CD4-positive, alpha-beta T cell treated with Interleukin-2 at 100 ng/mL for 4 hours (primary cell): ENCODE measurements at places on chromosomes 11 and 22.

DNA sequence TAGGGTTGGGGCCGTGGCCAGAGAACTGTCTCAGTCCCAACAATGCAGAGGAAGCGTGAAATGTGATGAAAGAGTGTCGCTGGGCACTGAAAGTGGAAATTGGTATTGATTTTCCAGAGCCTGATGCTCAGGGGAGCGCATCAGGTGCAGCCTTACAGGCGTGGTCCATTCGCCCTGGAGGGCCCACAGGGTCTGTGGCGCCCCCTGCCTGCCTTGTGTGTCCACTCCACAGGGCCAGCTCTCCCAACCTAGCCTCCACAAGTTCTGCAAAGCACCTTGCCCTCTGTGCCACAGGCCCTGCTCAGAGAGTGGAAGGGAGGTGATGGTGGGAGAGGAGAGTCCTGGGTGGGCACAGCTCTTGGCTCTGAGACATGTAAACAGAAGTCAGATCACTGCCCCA is 54.9 kb upstream of the LMO1 start:
- DNase-seq: no peak

GRCh38 chr11:102426000-102426399 is 26.6 kb downstream of the TMEM123 start:
- DNase-seq: no peak

DNA sequence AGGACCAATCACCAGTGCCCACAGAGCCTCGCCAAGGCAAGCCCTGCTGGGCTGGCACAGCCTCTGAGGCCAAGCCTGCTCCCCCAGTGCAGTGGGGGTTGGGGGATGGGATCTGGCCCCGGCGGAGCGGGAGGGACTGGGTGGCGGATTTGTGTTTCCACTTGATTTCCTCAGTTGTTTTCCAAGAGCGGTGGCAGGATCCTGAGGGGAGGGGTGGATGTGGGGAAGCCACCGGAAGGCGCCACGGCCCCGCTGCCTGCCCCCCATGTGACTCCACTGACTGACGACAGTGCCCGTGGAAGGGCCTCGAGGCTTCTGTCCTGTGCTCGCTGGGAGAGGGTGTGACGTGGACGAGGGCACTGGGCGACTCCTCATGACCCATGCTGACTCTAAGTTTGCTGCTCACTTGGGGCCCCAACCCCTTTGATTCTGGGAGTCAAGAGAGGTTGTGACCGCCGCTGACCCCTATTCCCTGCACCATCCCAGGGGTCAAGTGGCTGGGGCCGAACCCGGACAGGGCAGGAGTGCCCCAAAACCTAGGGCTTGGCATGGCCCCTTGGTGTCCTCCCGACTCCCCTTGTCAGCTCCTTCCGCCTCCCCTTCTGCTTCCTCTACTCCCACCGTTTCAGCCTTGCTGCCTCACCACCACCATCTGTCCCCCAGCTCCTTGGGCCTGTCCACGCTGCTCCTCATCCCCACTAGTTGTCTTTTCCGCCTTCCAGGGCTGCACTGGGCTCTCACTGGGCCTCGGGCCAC is 23.5 kb upstream of the PICK1 start:
- no peak for DNase-seq

GRCh38 chr22:47781024-47781423 is 1018.6 kb downstream of the TBC1D22A start:
- DNase-seq: no peak

- no peak for DNase-seq
These were observed 155.4 kb downstream of the DBX1 start for GRCh38 chr11:20004866-20005265.

GRCh38 chr11:32081901-32082300 is 9.0 kb upstream of the RCN1 start:
- DNase-seq: no peak

GRCh38 chr11:109490953-109491635 is 69.1 kb downstream of the C11orf87 start:
- no peak for DNase-seq

DNA sequence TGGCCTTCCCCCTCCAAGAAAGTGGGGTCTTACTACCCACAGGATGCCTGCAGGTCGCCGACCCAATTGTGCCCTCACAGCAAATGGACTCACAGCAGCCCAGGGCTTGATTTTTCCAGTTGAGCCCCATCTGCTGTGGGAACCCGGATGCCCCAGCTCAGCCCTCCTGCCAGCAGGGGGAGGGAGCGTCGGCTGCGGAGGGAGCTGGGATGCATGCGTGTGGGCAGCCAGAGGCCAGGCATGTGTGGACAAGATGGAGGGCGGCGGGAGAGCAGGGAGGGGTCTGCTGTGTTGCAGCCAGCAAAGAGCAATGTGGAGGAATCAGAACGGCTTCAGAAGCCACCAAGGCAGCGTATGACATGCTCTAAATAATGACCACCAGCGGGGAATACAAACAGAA is 41.0 kb upstream of the EIF3D start:
- DNase-seq: no peak

DNA sequence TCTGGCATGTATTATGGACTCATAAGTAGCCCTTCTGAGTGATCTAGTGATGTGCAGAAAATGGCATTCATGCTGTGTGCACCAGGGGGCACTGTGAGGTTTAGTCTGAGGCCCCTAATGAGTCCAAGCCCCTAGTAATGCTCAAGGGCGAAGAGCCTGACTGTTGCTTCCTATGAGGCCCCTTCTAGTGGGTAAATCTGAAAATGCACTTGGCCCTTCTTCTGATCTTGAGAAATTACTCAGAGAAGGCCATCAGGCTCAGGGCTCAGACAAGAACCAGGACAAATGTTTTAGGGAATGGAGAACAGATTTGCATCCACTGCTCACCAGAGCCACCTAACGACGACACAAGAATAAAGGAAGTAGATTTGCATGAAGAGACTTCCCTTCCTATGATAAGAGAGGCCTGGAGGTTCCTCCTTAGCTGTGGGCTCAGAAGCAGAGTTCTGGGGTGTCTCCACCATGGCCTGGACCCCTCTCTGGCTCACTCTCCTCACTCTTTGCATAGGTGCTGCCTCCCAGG is 75.8 kb downstream of the GGTLC2 start:
- peak; percentile 61 for DNase-seq

GRCh38 chr11:131242476-131243000 is 127.9 kb upstream of the NTM start:
- no peak for DNase-seq

GRCh38 chr22:23481369-23481768 is 98.7 kb downstream of the IGLL1 start:
- DNase-seq: no peak

DNA sequence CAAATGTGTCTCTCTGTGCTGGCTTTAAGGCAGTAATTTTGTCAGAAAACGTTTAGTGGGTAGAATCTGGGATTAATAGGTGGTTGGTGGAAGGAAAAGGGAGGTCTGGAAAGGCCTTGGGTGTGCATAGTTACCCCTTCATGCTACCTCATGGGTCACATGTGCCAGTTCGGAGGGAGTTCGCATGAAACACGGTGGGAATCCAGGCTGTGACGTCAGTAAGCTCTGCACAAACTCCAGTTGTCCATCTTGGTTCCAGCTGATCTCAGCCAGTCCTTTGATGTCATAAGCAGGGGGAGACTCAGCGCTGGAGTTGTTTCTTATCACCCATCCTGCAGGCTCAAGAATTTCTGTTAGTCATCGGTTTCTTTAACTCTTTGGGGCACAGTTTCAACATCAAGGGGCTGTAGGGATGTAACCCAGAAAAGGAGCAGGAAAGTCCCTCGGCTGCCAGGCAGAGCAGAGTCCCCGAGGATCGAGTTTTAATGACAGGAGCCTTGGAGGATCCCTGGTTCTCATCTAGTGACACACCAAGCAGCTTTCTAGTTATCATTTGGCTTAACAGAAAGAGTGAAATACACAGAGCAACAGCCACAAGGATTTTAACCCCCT is 28.9 kb downstream of the MOV10L1 start:
- no peak for DNase-seq

DNA sequence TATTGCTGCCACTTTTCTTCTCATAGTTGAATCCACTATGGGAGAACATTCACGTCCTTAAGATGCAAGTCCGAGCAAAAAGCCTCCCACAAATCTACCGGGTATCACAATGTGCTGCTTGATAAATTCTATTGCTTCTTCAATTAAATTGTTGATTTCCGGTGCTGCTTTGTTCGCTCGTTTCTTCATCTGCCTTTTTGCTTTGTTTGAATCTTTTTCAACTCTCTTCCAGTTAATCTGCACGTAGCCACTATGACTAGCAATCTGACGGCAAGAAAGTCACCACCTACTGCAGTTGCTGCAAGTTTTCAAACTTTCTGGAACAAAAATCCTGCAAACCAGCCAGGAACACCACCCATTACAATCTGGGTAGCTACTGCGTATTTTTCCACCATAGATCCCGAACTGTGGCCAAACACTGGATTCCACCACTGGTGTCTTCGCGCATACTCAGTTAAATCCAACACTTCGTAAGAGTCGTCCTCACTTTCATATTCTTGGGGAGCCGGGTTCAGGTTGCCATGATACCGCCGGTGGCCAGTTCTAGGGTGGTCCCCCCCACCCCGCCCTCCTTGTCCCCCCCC is 59.1 kb downstream of the CLMP start:
- no peak for DNase-seq

- no peak for DNase-seq
These were observed 14.5 kb downstream of the PHLDB1 start for GRCh38 chr11:118621784-118622375.

DNA sequence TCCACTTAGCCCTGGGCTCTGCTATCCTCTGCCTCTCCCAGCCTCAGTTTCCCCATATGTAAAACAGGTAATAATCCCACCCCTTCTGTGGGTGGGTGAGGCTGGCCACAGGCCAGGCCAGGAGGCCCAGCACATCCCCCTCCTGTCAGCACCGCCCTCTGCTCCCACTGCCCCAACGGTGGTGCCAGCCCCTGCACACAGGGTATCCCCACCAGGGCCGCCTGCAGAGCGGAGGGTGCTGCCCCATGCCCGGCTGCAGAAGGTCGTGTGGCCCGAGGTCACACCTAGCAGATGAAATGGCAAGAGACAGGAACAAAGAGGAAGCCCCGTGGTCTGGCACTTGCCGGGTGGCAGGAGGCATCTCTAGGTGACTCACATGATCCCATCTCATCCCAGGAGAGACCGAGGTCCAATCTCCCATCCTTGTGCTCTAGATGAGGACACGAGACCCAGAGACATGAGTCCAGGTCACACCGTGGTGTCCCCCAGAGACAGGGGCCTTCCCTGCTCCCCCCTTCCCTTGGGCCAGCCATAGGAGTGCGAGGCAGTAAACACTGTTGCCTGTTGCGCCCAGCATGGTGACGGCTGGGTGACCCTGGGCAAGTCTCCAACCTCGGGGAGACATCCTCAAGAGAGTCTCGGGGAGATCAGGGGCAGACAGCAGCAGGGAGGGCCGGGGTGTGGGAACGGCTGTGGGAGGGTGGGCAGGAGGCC is 27.2 kb upstream of the PPARA start:
- DNase-seq: no peak

GRCh38 chr22:17586831-17587440 is 23.6 kb downstream of the SLC25A18 start:
- DNase-seq: no peak

- peak; percentile 37 for DNase-seq
These were observed 62.6 kb upstream of the PTPRJ start for GRCh38 chr11:47917599-47918369.
